ENCODE measurements at places on chromosomes 4 and X. TPM values are rescaled to one million over a fixed set of nuclear protein-coding genes. Genes with fewer than 3 reads are reported as not detected.
A peak's percentile ranks its signal among the peaks of the same experiment; 100 is the strongest.

- no peak for DNase-seq
Observed at GRCh38 chr4:140844061-140844460, 87.9 kb upstream of the TBC1D9 start.

The DAPP1 gene
- total RNA-seq = 0.03 TPM

GRCh38 chr4:36332023-36332781 is 50.8 kb downstream of the DTHD1 start:
- DNase-seq = peak; percentile 2

The C4orf17 gene
- not detected for total RNA-seq

The POLA1 gene
- total RNA-seq = 17.3 TPM

DNA sequence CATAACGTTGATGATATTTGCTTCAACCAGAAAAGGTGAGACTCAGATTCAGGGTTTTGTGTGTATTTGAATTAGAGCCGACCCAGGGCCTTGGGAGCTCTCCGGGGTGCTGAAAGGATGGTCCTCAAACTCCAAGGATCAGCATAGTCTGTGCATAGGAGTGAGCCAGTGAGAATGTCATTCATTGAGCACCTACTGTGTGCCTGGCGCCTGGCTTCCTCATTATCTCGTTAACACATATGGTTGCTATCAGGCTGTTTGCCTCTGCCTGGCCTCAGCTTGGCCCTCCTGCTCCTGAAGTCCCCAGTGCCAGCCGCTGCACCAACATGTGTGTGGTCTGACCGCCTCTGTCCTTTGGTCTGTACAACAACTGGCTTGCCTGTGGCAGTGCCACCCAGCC is 25.1 kb upstream of the JAKMIP1 start:
- peak; percentile 29 for DNase-seq

DNA sequence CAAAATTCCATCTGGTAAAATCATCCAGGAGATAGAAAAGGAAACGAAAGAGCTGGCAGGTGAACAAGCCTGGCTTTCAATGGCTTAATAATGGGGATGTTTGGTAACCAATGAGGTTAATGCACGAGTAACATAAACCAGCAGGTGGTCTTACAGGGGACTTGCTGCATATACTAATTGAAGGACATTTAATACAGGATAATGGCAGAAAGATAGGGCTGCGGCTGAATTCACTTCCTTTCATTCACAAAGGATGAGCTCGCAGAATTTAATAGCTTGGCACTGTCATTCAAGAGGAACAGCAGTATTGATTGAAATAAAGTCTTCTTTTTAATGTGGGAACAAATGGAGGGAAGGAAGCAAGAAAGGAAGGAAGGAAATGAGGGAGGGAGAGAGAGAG is 156.3 kb upstream of the RAI2 start:
- DNase-seq = no peak

- DNase-seq = no peak
Observed at GRCh38 chr4:170990989-170991589, 822.1 kb upstream of the GALNTL6 start.

The GAGE12J gene
- not detected for total RNA-seq

The DYNLT3 gene
- total RNA-seq = 21.2 TPM

- no peak for DNase-seq
Observed at GRCh38 chr4:53854991-53855568, 209.3 kb downstream of the CHIC2 start.

DNA sequence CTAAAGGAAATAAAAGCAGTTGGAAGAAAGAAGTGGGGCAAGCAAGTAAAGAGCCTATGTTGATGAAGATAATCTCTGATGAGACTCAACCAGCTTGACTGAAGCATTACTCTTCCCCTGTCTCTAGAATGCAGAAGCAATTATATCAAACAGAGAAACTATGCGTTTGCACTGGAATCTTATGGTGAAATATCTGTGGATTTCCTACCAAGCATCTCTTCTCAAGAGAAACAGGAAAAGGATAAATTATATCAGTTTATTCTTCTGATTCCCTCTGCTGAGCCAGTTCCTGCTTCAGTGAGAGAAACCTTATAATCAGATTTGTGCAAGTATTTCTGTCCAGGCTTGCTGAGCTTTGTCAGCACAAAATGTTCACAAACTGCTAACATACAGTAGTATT is 316.7 kb upstream of the SLC7A11 start:
- no peak for DNase-seq

The FAM236D gene
- total RNA-seq = not detected

- no peak for DNase-seq
Observed at GRCh38 chr4:101693842-101694398, 96.6 kb upstream of the BANK1 start.

GRCh38 chrX:275967-276580 is 5.1 kb upstream of the PLCXD1 start:
- peak; percentile 19 for DNase-seq

GRCh38 chr4:123361195-123361861 is 35.3 kb upstream of the SPRY1 start:
- DNase-seq = peak; percentile 7

The AMBN gene
- 0.06 TPM for total RNA-seq

GRCh38 chr4:53932796-53933610 is 131.4 kb downstream of the CHIC2 start:
- DNase-seq = peak; percentile 39

The P2RY8 gene
- 0.11 TPM for total RNA-seq

- no peak for DNase-seq
Observed at GRCh38 chr4:65880594-65880993, 210.3 kb upstream of the EPHA5 start.

DNA sequence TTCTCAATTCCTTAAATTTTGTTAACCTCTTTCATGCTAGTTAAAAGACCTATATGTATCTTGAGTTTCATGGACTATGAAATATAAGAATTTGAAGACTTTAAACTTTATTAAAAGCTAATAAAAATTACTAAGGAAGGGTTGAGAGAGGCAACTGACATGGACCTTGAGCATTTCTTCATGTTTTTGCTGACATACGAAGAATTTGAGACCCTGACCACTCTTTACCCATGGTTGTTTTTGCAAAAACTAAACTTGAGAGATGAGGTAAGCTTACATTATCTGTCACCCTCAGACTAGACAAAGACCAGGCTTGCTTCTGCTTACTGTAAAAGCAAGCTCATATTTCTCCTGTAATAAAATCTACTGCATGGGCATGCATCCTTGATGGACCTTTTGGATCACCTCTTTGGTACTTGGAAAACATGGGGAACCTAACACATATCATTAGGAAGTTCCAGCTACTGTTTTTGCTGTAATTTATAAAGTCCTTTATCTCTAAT is 338.2 kb upstream of the PABPC4L start:
- DNase-seq = no peak

- DNase-seq = no peak
Observed at GRCh38 chr4:163470391-163470790, 3.2 kb downstream of the TKTL2 start.

DNA sequence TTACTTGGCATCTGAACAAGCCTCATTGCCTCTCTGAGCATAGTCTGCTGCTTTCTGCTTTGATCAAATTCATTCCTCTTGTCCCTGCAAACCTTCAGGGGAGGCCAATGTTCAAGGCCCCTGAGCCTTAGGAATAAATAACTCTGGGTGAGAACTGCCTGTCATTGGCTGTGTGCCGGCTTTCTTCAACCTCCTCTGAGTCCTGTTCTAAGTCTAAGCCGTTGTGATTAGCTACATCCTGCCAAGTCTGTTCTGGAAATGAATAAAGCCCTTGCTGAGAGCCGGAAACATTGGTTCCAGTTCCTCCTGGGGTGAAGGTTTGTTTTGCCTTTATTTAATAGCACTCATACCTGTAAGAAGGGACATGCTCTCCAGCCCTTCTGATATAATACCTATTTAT is 13.8 kb downstream of the RNF4 start:
- DNase-seq = no peak

DNA sequence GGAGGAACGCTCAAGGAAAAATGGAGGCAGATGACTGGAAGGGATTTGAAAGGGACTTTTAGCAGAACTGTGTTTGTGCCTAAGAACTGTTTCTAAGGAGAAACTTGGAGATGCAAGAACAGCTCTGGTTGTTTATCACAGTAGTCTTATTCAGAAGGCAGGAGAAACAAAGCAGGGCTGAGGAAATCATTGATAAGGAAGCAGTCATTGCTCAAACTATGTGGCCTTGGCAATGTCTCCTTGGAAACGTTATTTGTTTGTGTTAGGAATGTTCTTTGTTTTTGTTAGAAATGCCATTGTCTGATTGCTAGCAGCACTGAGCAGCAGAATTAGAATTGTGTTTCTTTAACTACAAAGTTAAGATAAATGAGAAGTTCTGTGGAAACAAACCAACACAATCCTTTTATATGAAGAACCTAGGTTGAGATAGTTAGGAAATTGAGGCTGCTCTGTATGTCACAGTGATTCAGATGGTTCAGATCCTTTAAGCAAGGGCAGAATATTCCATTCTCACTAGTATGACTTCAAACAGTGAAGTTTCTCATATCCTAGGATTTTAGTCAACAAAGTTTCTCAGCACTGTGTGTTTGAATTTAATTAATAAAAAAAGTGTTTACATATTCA is 1191.3 kb upstream of the IGFBP7 start:
- DNase-seq = no peak

- peak; percentile 29 for DNase-seq
Observed at GRCh38 chrX:150934453-150934852, 36.0 kb upstream of the CD99L2 start.

DNA sequence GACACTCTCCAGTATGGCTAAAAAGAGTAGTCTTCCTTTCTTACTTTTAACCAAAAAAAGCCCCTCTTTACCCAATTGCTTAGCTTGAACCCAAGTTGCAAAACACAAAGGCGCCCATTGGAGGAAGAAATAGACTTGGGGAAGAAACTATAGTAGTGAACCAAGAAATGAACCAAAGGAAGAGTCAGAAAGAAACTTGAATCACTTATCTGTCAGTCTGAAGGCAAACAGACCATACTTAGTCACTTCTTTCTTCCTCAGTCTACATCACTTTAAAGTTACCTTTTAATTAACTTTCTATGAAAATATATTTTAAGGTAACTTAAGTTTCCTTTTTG is 161.4 kb upstream of the GIMD1 start:
- no peak for DNase-seq

DNA sequence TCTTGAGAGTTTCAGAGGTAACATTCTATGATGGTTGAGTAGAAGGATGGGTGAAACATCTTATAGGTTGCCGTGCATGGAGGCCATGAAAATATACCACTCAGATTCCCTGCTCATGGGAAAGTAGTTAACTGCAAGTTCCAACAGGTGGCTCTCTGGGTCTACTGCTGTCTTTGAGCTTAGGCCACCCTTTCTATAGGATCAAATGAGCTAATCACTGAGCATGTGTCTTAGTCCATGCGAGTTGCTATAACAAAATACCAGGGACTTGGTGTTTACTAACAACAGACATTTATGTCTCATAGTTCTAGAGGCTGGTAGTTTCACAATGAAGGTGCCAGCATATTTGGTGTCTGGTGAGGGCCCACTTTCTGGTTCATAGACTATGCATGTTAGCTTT is 144.8 kb upstream of the UNC5C start:
- no peak for DNase-seq

DNA sequence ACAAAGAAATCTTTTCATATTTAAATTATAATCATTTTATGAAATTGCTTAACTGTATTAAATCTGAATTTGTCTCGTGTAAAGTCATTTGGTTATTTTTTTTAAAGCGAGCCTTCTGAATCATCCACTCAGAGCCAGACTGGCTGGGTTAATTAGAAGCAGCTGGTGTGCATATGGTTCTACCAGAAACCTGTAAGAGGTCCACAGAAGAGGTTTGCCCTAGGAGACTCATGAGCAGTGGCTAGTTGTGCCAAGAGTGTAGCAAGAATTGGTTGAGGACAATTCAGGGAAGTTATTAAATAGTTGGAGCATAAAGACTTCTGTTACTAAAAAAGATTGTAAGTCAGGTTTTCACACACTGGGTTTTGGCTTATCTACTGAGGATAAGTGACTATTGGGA is 267.4 kb downstream of the IL1RAPL2 start:
- DNase-seq = peak; percentile 5

DNA sequence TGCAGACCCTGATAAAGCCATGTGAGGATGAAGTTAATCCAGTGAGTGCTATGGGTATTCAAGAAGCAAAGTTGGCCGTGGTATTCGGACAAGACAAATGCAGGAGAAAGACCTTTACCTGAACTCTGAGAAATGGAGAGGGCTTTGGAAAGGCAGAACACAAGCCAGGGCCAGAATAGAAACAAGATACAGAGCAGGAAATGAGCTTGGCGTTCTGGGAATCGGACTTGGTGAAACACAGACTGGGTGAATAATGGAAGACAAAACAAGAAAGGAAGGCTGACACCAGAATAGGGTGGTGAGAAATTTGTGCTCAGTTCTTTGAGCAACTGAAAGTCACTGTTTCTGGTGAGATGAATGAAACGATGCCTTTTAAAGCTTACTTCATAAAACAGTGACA is 83.3 kb downstream of the VEGFC start:
- DNase-seq = no peak

DNA sequence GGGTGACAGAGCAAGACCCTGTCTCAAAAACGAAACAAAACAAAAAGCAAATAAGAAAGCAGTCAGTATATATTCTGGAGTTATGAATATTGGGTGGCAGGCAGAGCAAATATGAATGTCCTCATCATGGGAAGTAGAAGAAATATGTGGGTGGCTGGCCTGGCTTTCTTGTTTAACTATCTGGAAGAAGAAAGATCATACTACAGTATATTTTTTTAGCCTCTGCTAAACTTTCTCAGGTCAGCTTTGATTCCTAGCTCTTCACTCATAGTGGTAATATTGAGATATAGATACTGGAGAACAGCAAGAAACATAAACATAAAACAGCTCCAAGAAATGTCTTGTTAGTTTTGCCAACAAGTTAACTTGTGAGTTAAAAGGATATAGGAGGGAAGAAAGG is 192.5 kb downstream of the SOWAHB start:
- no peak for DNase-seq

DNA sequence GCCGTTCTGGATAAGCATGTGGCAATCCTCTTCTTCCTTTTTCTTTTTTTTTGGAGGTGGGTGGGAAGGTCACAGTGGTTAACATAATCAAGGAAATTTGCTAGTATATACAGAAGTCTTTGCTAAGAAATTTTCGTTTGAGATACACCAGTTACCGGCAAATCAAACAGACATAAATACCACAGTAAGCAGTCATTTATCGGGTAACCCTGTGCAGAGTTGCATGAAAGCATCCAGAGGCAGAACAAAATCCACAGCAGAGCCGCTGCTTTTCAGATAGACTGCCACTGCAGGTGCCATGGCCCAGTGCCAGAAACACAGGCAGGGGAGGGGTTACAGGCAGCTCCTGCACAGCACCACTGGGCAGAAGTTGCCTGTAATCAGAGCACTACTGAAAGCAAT is 179.1 kb upstream of the MAB21L2 start:
- DNase-seq = peak; percentile 4

The TRIM2 gene
- 6.7 TPM for total RNA-seq

- peak; percentile 27 for DNase-seq
Observed at GRCh38 chrX:132615391-132616131, 126.7 kb upstream of the MBNL3 start.

Measured in Daoy (cell line).